Left hindlimb (tissue), 1 donor: ENCODE measurements at places on chromosomes 7 and 10.

DNA sequence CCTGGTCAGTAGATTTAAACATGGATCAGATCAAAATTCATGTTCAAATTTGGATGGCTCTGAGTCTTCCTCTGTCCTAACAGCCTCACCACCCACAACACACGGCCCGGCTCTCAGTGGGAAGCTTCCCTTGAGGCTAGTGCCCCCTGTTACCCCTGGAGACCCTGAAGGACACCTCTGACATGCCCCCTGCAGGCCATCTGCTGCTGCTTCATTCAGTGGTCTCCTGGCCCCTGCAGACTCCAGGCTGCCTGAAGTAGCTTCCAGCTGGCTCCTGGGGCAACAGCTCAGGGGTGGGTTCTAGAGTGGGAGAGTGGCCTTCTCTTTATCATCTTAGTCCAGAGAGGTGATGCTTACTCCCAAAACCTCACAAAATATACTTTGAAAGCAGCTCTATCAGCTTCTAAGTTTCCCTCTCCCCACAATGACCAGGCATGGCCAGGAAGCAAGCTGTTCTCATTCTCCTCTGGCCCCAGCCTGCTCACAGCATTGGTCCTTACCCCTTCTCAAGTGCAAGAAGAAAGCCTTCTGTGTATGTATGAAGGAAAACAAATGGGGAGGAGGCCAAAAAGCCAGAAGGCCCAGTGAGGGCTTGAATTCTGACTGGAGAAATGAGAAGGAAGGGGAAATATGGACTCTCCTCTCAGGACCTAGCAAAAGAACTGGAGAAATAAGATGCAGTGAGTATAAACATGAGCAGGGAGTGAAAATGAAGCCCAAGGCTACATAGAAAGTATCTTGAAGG is 189.6 kb upstream of the INHBA start:
- no peak for DNase-seq

- no peak for DNase-seq
Measured at GRCh38 chr7:128419257-128419656, 9.5 kb upstream of the IMPDH1 start.

DNA sequence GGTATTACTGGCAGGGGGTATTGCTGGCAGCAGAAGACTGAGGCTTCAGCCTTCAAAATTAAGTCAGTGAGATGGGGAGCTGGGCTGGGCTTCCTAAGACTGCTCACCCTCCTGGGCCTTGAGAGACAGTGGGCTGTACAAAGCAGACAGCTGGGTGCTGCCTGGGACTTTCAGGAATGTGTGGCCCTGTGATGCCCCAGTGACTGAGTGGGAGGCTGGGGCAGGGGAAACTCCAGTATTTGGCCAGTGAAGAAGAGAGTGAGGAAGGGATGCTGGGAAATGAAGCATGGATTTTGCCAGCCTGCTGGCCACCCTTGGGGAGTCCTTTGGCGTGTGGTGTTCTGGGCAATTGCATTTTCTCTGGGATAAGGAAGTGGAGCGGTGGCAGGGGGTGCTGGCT is 442 bp downstream of the ANKRD2 start:
- DNase-seq, result no peak

DNA sequence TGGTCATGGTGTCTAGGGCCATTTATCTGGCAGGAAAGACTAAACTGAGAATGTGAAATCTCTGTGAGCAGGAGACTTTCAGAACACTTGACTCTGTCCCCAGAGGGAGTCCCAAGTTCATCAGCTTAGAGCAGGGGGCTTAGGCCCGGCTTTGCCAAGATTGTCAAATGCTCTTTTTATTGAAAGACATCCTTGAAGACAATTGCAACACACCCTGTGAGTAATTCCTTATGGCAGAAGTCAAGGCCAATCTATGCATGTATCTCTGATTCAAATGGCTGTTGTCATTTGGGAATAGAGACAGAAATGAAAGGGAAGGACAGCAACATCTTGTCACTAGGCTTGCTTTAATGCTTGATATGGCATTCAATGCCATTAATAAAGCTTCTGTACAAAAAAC is 33.7 kb downstream of the BAMBI start:
- DNase-seq, result no peak

- DNase-seq, result no peak
Measured at GRCh38 chr10:131792011-131792651, 108.7 kb upstream of the PPP2R2D start.

DNA sequence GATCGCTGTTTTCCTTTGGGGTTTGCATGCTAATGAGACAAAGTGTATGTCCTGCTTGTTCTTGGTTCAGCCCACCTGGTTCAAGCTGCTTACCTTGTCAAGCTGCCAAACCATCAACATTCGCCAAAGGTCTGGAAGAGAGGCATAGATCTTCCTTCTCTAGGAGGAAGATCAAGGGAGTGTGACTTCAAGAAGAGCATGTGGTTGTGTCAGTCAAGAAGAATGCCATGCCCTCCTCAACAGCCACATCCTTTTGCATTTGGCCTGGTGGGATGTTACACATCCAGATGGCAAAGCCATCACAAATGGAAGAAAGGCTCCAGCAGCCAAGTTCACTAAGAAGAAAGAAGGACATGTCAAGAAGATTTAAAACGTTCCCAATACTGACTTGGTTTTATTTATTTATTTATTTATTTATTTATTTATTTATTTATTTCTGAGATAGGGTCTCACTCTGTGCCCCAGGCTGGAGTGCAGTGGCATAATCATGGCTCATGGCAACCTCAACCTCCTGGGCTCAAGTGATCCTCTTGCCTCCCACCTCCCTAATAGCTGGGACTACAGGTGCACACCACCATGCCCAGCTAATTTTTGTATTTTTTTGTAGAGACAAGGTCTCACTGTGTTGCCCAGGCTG is 5.1 kb upstream of the PIP4K2A start:
- no peak for DNase-seq
